Suppressor macrophage treated with lipopolysaccharide for 4 hours (primary cell): ENCODE measurements at places on chromosomes 1 and 21.

DNA sequence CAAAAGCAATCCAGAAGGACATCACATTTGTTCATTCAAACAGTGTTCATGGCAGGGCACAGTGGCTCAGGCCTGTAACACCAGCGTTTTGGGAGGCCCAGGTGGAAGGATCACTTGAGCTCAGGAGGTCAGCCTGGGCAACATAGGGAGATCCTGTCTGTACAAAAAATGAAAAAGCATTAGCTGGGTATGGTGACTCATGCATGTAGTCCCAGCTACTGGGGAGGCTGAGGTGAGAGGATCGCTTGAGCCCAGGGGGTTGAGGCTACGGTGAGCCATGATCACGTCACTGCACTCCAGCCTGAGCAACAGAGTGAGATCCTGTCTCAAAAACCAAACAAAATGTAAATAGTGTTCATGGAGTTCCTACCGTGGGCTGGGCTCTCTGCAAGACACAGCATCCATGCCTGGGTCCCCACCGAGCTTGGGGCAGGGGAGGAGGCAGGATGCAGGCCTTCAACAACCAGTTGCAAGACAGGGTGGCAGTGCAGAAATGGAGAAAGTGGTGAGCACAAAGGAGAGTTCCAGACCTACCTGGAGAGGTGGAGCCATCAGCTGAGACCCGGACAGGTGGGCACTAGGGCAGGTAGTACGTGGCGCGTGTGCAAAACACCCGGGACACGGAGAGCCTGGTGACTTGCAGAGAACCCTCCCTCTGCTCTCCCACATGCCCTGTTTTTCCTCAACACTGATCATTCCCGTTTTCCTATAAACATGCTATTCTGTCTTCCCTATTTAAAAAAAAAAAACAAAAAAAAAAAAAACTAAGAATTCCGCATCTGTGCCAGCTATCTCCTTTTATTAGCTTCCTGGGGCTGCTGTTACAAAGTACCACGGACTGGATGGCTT lies 138.9 kb downstream of the TOMM20 start:
- DNase-seq = no peak

DNA sequence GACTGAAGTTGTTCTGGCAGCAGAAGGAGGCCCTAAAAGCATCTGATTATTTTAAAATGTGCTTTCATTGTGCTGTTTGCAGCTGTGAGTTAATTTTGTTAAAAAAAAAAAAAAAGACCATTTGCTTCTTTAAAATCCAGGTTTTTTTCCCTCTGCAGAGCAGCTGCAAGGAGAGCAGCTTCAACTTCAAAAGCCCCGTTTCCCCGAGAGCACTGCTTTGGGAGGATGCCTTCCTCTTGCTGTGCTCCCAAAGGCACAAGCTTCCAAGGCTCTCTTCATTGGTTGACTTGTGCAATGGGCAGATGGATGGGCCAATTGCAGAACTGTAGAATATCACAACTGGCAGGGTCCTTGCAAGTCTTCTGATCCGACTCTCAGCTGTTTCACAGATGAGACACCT lies 459.2 kb upstream of the PKN2 start:
- DNase-seq = no peak

DNA sequence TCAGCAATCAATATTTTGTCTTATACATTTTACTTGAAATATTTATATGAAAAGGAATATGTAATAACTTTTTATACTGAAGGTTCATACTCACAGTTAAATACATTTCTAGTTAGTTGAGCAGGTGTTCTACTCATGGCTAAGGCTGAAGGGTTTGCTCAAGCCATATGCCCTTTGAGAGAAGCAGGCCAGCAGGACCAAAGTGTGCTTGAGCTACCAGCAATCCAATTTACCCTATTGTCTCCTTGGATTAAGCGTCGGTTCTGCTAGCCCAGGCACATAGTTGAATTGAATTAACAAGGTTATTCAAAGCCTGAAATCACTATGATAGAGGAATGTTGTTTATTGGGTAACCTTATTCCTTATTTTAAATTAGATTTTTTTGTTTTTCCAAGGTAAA lies 151.5 kb upstream of the BACE2 start:
- no peak for DNase-seq

DNA sequence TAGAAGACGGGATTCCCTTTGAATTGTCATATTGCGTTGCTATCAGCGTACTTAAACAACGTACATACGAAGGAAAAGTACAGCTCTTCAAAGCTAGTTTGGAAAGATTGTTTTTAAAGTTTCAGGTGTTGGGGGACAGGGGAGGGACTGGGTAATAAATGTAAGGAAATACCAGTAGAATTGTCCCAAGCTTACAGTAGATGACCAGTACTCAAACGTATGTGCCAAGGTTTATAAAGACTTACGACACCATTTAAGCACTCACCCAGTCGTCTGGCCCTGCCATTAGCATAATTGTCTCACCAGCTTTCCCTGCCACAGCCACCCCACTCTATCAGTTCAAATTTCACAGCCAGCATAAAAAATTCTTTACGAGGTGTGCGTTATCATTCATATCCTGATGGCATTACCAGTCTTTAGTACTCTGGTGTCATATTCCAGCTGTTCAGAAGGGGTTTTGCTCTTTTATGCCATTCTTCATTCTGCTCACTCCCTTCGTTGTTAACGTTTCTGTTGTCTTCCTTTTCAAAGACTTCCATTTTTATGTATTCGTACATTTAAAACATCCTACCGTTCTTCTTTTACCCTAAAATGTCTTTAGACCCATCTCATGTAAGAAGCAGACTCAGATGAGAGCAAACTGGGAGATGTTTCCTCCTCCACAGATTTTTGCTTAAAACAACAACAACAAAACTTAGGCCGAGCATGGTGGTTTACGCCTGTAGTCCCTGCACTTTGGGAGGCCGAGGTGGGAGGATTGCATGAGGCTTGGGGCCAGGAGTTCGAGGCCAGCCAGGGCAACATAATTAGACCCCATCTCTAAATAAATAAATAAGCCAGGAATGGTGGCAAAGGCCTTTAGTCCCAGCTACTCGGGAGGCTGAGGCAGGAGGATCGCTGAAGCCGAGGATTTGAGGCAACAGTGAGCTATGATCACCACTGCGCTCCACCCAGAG lies 1.0 kb upstream of the HP1BP3 start:
- DNase-seq = peak; percentile 68

DNA sequence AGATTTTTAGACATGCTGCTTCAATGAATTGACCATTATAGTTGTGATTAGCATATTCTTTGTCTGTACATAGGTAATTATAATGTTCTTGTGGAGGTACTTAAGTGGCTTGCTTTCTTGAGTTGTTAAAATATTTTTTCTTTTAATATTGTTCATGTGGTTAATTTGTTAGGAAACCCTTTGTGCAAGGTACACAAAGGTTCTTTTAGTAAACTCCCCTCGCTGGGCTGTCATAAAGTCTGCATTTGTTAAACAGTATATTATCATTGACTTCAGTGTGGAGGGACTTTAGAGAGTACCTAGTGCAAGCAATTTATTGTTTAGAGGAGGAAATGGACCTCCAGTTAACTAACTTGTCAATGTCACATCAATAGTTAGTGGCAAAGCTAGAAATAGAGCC lies 52.5 kb downstream of the DISP1 start:
- no peak for DNase-seq

GRCh38 chr1:208187499-208188041 lies 56.6 kb downstream of the PLXNA2 start:
- peak; percentile 11 for DNase-seq

- no peak for DNase-seq
These were observed 173.7 kb downstream of the KCNJ6 start for GRCh38 chr21:37742532-37742931.

GRCh38 chr1:82395440-82395839 lies 594.7 kb downstream of the ADGRL2 start:
- DNase-seq = no peak

DNA sequence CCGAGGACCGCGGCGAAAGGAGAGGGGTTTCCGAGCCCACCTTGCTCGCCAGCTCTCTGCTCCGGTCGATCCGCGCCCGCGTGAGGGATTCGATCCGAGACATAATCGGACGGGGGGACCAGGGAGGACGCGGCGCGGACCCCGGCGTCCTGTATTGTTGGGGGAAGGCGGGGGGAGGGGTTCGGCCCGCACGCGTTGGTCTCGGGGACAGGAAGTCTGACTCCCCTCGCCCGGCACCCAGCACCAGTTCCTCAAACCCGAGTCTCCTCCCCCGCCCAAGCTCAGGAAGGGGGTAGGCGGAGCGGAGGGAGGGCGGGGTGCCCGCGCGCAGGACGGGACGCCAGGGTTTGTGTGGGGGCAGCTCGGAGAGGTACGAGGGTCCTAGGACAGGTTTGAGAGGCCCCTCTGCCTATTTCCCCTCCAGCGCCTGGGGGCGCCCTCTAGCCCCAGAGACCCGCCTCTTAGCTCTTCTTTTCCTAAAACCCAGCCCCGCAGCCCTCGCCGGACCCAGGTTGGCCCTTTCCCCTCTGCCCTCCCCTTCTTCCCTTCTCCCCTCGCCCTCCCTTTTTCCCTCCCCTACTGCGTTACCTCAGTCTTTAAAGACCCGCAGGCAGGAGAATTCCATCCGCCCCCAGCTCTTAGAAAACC lies at the start of gene ARHGEF2:
Gene ARHGEF2 (minus strand): TSS at position 223 of the 648 bp plus-strand sequence. CDS start 120 bp downstream, at position 103.
- DNase-seq = peak; percentile 90

GRCh38 chr1:180530501-180530900 lies 28.1 kb upstream of the ACBD6 start:
- peak; percentile 61 for DNase-seq

DNA sequence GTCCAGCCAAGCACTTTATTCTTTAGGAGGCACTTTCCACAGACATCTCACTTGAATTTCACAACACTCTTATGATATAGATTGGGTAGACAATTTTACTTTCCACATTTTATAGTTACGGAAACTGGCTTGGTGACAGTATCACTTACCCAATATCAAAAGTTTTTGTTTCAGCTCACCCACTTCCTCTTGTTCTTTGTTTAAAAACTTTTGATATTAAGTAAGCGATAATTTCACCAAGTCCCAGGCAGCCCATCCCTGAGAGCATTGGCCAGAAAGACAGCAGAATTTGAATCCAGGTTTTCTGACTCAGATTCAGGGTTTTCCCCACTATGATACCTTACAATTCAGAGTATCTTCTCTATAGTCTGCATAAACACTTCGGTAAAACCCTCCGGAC lies 60.0 kb downstream of the LRIG2 start:
- DNase-seq = peak; percentile 90
